ENCODE measurements at places on chromosomes 2 and 18.

- DNase-seq, result no peak
Measured at GRCh38 chr2:152493945-152494528, 159.1 kb downstream of the FMNL2 start.

- DNase-seq, result no peak
Measured at GRCh38 chr18:63301434-63301833, 18.1 kb downstream of the BCL2 start.

- no peak for DNase-seq
Measured at GRCh38 chr2:42361728-42362283, 789 bp upstream of the COX7A2L start.

DNA sequence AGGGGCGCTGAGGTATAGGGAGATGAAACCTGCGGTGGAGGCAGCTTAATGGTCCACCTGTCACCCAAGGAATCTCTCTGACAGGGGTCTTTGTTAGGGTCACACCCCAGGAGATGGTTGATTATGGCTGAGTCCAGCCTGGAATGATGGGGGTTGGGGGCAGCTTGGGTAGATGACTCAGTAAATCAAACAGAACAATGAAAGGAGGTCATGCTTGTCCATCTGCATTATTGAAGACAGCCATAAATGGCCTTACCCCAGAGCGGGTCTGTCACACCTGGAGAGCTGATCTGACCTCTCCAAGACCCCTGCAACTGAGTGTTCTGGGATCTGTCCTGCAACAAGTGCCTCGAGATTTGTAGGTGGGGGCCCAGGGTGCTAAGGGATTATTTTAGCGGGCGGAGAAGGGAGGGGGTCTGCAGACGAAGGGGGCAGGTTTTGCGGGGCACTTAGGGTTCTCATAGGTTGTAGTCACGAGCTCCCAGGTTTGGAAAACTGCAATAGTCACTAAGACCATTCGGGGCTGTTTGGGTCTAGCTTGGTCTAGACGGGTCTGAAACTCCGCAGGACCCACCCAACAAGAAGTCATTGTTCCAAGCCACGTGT lies 771 bp upstream of the IGFBP2 start:
- no peak for DNase-seq

GRCh38 chr2:237359518-237359840 lies 54.5 kb downstream of the COL6A3 start:
- DNase-seq, result no peak

DNA sequence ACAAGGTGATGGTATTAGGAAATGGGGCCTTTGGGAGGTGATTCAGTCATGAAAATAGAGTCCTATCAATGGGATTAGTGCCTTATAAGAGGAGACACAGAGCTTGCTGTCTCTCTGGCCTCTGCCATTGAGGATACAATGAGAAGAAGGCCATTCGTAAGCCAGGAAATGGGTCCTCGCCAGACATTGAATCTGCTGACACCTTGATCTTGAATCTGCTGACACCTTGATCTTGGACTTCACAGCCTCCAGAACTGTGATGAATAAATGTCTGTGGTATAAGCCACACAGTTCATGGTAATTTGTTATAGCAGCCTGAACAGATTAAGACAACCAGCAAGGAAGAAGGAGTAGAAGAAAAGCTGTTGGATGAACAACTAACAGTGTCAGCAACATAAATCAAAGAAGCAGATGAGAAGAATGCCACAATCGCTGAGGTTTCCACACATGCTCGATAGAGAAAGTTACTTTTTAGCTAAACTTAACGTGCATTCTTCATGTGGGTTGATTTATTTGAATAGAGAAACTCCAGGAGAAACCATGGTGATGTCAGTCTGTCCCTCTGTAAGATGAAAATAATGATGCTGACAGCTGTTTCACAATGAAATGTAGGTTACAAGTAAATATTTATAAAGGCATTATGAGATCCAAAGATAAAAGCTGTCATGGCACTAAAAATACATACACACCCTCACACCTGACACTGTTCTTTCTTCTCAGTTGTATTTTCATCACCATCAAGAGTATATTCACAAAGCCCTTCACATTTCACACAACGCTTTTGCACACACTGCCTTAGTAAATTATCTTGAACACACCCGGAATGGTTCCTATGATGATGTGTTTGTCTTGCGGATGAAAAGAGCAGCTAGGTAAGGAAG lies 153.7 kb upstream of the NCK2 start:
- no peak for DNase-seq

DNA sequence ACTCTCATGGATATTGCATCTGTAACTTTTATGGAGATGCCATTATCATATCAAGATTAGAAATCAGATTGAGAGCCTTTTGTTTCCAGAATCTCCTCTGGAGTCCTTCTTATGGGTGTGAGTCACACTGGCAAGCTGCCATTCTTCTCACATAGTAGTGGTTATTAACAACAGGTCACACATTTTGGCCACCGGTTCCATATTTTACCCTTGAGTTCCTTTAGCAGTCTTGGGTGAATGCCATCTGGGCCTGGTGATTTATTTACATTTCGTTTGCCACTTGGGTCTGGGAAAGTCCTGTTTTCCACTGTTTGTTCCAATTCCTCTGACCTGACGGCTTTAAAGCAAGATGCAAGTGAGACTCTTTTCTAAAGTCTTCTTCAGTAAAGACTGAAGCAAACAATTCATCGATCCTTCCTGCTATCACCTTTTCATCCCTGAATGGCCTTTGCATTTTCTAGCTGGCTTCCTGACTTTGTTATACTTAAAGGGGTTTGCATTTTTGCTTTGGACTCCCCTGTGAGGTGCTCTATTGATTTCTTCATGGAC lies 80.5 kb upstream of the CAVIN2 start:
- no peak for DNase-seq
